Pulmonary artery endothelial cell (primary cell): ENCODE measurements at places on chromosomes 1 and 21. TPM values are rescaled to one million over a fixed set of nuclear protein-coding genes. Genes with fewer than 3 reads are reported as not detected.
A peak's percentile ranks its signal among the peaks of the same experiment; 100 is the strongest.

OR10J1 gene
- total RNA-seq: not detected in 2 replicates

KRTAP21-2 gene
- total RNA-seq: not detected in 2 replicates

SLC1A7 gene
- not detected in 2 replicates for total RNA-seq

SLC37A1 gene
- 9.5 and 11.8 TPM in 2 replicates for total RNA-seq

C1orf105 gene
- total RNA-seq: not detected in 2 replicates

CD53 gene
- total RNA-seq: not detected in 2 replicates

- no peak for DNase-seq
Observed at GRCh38 chr1:192609110-192610079, 26.6 kb upstream of the RGS13 start.

GRCh38 chr1:41514381-41514780 lies 29.9 kb upstream of the EDN2 start:
- no peak for DNase-seq

GRCh38 chr1:236421022-236421421 lies 26.9 kb downstream of the EDARADD start:
- DNase-seq: no peak

DNA sequence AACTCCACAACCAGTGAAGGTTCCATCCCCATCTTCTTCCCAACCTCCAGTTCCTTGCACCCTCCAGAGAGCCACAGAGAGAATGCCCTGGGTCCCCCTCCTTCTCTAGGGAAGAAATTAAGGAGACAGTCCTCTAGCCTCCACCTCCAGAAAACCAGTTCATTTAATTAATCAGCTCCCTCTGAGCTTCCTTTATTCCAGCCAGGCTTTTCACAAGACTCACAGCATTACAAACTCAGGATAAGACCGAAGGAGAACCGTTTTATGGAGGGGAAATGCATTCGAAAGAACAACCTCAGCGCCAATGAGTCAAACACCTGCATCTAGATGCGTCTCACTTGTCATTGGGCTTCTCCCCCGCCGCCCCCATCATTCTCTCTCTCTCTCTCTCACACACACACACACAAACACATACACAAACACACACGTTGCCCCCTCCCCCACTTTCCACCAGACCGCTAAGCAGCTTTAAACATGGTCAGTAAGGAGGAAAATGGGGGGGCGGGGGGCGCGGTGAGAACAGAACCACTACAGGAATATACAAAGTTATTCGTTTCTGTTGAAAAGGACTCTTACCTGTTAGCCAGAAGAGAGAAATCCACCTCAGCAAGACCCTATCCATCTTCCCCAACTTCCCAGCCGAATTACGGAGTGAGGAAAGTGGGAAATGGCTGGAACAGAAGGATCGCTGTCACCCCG lies 544 bp downstream of the ILDR2 start:
- no peak for DNase-seq

- DNase-seq: no peak
Observed at GRCh38 chr1:158163000-158163947, 17.4 kb upstream of the CD1D start.

- no peak for DNase-seq
Observed at GRCh38 chr21:38355992-38356781, 99.4 kb downstream of the KCNJ15 start.

GRCh38 chr21:25462517-25462971 lies 144.7 kb downstream of the MRPL39 start:
- DNase-seq: no peak

DNA sequence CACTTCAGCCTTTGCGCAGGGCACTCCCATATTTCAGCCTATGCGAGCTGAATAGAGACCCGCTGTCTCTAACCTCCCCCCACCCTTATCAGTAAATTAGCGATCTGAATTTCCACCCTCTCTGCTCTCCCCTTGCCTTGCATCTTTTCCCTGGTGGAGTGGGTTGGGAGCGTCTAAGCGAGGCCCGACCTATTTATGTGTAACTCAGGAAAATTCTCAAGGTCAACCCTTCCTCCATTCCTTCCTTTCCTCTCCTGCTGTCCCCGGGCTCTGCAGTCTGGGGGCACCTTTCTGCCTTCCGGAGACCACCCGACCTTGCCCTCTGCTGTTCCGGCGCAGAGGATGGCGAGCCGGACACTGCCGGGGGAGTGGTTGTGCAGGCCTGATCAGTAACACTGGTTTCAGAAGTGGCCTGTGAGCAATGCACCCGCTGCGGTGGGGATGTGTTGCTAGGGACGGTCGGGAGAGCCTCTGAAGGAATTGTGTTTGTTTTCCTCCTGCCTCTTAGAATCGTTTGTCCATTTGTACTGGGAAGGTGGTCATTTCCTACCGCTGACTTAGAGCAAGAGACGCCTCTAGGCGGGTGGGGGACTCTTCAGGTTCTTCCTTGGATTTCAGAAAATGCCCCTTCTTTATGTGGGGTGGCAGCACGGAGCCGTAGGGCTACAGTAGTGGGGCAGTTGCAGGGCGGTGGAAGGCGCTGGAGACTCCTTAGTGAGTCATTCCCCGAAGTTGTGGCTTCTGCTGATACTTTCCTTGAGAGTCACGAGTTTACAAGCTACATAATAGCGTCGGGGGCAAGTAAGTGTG lies 513 bp downstream of the MGST3 start:
- peak; percentile 48 for DNase-seq

DNA sequence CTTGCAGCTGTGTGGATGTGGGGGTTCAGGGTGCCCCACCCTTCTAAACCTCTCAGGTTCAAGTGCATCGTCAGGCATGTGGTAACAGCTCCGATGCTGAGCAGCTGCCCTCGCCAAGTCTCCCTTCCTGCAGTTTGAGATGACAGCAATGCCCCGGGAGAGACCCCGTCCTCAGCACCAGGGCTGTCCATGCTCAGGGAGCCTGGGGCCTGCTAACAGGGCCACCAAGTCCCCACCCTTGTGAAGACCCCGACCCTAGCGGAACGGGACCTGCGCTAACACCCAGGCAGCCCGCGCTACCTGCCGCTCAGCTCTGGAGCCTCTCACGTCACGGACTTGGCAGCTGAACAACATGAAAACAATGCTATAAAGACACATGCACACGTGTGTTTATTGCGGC lies 159.2 kb upstream of the C1orf174 start:
- DNase-seq: no peak

- DNase-seq: no peak
Observed at GRCh38 chr21:35222021-35222420, 172.9 kb upstream of the RUNX1 start.

DNA sequence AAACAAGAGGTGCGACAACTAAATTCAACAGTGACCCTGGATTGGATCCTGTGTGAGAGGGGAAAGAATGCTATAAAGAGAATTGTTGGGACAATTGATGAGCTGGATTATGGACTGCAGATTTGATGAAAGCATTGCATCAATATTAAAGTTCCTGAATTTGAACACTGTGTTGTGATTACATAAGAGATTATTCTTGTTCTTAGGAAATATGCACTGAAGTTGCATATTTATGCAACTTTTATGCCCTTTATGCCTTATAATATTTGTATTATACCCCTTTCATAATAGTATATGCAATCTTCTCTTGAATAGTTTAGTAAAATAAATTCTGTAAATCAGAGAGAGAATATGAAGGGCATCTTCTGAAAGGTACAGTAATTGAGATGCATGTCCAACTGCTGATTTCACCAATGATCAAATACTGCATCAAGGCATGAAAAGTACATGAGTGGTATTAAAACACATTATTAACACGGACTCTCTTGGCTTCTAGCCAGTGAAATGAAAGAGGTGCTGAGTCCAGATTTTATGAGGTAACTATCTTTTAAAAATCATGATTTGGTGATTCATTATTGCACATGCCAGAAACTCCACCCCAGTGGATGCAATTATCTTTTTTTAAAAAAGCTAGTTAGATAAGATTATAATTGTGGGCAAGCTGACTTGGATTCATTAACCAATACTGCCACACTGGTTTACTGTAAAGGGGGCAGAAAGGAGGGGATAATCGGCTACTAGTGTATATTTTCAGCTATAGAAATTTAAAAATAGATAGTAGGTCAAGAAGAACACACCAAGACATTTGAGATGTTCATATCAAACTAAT lies 19.9 kb upstream of the LPAR3 start:
- DNase-seq: no peak
